ENCODE measurements at places on chromosomes 2 and 18. TPM values are rescaled to one million over a fixed set of nuclear protein-coding genes. Genes with fewer than 3 reads are reported as not detected.
A peak's percentile ranks its signal among the peaks of the same experiment; 100 is the strongest.

DNA sequence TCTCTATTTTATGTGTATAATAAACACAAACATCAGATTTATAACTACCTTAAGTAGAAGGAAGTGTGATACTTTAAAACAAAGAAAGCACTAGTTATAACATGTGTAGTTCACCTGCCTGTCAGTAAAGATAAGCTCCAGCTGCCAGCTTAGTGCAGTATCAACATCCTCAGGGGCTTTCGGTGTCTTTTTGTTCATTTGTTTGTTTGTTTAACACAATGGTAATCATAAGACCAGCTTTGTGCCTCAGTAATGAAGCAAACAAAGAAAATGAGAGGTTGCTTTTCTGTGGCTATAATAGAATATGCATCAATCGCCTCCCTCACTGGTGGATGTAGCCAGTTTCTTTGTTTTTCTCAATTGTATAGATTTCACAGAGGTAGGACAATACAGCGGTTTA lies 1499.0 kb upstream of the TMEFF2 start:
- DNase-seq: no peak

DNA sequence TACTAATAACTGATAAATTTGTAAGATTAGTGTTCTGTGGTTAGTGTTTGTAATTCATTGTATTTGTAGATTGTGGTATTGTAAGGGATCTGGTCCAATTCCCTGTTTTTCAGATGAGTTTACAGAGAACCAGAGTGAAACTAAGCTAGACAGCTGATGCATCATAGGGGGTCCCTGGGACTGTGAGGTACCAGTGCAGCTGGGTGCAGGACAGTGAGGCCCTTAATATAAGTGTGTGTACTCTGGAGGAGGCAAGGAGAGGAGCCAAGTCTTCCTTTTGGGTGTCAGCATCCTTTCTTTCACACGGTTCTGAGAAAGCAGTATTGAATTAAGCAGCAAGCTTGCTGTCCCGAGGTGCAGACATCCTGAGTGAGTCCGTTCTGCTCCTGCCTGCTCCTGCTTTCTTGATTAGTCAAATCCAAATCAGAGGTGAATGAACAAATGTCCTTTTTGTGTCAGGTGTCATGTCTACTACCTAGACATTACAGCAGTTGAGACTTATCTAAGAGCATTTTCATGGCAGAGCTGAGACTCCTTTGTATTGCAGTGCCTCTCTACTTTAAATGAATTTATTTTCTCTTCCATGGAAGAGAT lies 194.9 kb downstream of the MCFD2 start:
- no peak for DNase-seq

- no peak for DNase-seq
These were observed 140.7 kb downstream of the RND3 start for GRCh38 chr2:150346806-150347205.

- DNase-seq: no peak
These were observed 144.4 kb upstream of the FBXO11 start for GRCh38 chr2:48050711-48051110.

DNA sequence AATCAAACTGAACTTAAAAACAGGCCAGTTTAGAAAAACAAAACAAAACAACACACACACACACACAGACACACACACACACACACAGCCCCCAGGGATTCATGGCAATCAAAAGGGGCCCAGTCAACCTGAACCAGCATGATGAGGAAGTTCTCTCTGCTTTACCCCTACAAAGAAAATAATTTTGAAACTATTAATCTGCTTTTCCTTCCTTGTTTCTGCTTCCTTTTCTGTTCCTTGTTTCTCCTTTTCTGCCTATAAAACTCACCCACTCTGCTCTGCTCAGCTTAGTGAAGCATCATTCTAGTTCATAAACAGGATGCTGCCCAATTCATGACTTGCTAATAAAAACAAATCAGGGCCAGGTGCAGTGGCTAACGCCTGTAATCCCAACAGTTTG lies 203.1 kb downstream of the RAB3GAP1 start:
- no peak for DNase-seq

DNA sequence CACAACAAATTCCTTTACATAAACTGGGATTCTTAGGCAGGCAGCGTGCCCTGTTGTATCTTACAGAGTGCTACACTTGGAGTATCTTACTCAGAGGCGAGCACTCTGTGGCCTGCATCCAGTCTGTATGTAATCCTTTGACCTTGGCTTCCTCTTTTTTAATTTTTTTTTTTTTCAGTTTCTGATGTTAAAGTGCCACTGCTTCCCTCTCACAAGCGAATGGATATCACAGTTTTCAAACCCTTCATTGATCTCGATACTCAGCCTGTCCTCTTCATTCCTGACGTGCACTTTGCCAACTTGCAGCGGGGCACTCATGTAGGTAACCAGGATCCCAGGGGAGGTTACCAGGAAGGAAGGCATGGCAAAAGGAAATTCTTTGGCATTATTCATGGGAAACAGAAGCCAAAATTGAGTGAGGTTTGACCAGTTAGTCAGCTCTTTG lies 40.4 kb downstream of the GRHL1 start:
- DNase-seq: peak; percentile 41

FSIP2 gene
- polyA plus RNA-seq: not detected

GPR155 gene
- 7.0 TPM for polyA plus RNA-seq

DNA sequence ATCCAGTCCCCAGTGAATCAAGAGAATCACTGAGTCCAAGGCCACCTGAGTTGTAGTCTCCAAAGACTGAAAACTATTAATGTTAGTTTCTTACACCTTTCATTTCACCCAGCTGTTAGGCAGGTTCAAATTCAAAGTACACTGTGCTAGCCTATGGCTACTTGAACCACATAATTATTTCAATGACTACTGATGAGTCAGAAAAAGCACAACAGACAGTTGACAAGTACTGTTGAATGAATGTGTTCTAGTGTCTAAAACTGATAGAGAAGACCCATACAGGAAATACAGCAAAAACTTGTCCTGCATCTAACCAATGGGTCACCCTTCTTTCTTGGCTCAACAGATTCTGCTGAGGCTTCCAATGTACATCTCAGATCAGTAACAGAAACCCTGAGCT lies 160.9 kb downstream of the MYO5B start:
- no peak for DNase-seq

DNA sequence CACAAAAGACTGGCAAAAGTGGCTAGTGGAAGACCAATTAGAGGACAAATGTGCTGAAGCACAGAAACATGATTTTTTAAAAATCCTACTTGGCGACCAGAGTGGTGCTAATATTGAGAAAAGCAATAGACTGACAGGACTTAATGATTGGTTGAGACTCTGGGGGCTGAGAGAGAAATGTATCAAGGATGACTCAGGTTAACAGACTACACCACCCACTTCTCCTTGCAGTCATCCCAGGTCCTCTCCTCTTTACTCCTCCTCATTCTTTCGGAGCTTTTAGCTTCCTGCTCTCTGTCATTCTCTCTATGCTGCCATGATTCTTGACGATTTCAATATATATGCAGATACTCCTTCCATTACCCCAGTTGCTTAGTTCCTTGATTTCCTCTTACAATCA lies 54.6 kb upstream of the CYTIP start:
- no peak for DNase-seq

- no peak for DNase-seq
These were observed 34.4 kb downstream of the MTA3 start for GRCh38 chr2:42602876-42603219.

KANSL1L gene
- 1.00 TPM for polyA plus RNA-seq

DNA sequence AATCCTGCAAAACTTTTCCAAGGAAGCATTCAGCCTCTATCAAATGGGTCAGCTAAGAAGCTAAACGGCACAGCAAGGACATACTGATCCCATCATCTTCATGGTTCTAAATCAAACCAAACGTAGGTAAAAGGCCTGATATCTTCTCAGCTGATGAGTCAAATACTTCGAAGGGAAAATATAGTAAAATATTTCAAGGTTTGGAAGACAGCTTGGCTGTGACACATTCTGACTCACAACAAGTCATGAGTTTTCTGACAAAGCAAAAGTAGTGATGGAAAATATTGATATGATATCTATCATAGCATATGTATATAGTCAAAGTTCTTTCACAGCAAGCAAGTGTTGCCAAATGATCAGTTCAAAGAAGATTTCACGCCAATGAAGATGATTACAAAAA lies 31.5 kb downstream of the DOCK10 start:
- DNase-seq: no peak

RSAD2 gene
- polyA plus RNA-seq: 10.3 TPM

DNA sequence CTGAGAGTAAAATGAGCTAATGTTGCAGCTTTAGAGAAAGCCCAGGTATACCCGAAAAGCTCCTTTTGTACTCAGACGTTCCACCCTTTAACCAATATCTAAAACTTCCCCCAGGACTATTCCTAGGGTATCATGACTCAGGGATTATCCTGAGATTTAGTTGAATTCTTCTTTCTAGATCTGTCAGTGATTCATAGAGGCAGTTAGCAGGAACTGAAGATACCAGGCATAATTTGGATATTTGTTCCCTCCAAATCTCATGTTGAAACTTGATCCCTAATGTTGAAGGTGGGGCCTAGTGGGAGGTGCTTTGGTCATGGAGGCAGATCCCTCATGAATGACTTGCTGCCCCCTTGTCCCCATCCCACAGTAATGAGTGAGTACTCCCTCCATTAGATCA lies 161.2 kb upstream of the LRP1B start:
- no peak for DNase-seq

SPDYA gene
- polyA plus RNA-seq: not detected

DNA sequence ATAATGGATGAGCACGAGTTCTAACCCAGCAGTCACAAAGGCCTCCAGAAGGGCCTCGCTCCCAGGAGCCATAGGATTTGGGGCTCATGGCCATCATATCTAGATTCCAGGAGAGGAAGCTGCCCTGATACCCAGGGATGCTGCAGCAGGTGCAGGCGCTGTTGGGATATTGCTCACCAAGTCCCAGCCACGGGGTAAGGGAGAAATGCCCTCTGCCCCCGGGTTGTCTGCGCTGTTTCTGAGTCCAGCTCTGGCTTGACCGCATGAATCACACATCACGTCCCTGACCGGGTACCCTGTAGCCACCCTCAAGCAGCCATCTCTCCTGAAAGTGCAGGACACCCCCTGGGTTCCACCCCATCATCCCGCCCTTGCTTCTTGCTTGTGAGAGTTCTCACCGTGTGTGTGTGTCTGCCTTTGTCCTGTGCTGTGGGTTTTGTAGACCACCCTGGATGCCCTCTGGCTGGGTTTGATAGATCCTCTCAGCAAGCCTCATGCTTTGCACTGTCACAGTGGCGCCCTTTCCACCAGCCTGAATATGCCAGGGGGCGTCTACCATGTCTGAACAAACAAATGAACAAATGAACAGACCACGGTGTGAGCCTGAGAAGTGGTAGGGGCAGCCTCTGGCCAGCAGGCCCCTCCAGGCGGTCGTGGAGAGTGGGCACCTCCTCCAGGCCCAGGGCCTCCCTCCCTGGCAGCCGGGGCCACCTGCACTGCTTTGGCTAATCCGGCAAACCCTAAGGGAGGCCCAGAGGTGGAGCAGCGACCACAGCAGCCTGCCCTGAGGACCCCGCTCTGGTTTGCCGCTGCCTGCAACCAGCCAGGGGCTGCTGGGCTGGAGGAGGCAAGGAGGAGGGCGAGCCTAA lies 32.1 kb downstream of the ADRA2B start:
- DNase-seq: no peak

NEB gene
- 2.7 TPM for polyA plus RNA-seq

DNA sequence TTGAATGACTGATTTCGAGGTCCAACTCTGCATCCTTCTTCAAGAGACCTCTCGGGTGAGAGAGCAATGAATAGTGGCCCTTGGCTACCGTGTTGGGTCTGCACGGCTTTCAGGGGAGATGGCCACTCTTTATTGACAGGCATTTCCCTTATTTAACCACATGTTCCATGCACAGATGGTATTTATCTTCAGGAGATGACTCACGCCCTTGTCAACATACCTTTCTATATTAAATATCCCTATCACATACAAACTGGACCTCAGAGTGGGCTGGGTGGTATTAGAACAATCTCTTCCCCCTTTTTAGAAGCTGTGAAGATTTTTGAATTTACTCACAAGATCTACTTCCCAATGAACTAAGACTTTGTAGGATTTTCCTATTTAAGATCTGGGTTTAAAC lies 109.6 kb upstream of the CDC42EP3 start:
- DNase-seq: no peak

POTEC gene
- not detected for polyA plus RNA-seq

- DNase-seq: no peak
These were observed 143.6 kb downstream of the TDRD15 start for GRCh38 chr2:21267232-21267835.

EML6 gene
- polyA plus RNA-seq: not detected

LCT gene
- not detected for polyA plus RNA-seq

DNA sequence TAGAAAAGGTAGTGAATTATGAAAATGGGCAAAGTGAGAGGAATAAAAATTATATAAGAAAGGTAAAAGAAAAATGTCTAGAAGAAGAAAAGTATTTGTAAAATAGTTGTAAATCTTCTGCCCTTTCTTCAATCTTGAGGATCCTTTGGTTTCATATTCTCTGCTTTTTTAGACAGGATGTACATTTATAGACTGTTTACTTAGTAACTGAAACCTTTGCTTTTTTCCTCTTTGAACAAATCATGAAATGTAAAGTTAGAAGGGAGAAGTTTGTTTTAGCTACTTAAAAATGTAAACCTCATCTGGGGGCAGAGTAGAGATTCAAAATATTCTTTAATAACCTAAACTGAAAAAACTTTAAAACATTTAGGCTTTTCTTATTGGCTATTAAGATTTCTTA lies 150.4 kb upstream of the ITGA4 start:
- no peak for DNase-seq

GRCh38 chr18:62678847-62679485 lies 36.4 kb upstream of the PHLPP1 start:
- no peak for DNase-seq

TDRD15 gene
- polyA plus RNA-seq: not detected

- no peak for DNase-seq
These were observed 99.9 kb downstream of the TRIB2 start for GRCh38 chr2:12816379-12817306.

CTAGE1 gene
- polyA plus RNA-seq: not detected

- no peak for DNase-seq
These were observed 29.0 kb downstream of the PHLPP1 start for GRCh38 chr18:62744076-62744968.

TMEM247 gene
- not detected for polyA plus RNA-seq

SERPINB8 gene
- 14.0 TPM for polyA plus RNA-seq

GRCh38 chr2:12064153-12064552 lies 317.7 kb downstream of the LPIN1 start:
- DNase-seq: no peak

OTOF gene
- polyA plus RNA-seq: not detected

FOXI3 gene
- not detected for polyA plus RNA-seq

COLEC11 gene
- polyA plus RNA-seq: not detected

FBXO41 gene
- 0.52 TPM for polyA plus RNA-seq

ALPI gene
- not detected for polyA plus RNA-seq

DNA sequence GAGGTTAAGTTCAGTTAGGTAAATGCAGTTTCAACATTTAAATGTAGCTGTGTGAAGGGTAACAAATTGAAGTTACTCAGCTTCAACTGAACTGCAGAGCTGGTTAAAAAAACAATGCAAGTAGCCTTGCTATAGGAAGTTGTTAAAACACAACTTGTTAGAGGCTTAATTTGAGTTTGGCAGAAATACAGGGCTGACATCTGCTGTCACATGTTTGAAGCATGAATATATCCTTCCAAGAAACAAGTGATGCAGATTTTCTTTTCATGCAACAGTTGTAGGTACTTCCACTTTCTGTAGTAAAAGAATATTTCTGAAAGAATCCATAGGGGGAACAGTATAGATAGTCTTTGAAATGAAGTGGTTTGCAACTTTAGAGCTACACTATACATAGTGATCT lies 208.7 kb upstream of the RASGRP3 start:
- DNase-seq: no peak

GRCh38 chr2:133138693-133139092 lies 429.6 kb downstream of the NCKAP5 start:
- DNase-seq: no peak

VSNL1 gene
- not detected for polyA plus RNA-seq

All from CD14-positive monocyte (primary cell).